ENCODE measurements at places on chromosomes 16 and 17.
A peak's percentile ranks its signal among the peaks of the same experiment; 100 is the strongest.

DNA sequence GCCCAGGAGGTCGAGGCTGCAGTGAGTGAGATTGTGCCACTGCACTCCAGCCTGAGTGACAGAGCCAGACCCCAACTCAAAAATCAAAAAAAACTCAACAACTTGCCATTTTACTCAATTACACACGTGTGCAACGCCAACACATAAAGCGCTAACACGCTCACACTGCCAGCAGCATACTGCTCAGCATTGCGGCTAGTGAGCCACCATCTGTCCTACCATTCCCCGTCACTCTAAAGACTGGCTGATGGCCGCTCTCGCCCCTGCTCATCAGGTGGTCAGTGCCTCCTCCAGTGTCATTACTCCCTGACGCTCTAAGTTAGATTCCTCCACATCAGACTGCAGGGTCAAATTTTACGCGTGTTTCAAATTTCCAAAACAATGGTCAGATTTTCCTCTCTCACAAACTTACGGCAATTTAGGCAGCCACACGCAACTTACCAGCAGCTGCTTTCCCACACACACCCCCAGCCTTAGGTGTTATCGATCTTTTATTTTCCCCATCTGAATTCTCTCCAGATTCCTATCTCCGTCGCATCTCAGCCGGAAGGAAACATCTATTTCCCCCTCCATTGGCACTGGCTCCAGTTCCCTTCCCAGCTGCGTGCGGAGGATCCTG, 240.8 kb downstream of the C16orf95 start:
- DNase-seq, result no peak

DNA sequence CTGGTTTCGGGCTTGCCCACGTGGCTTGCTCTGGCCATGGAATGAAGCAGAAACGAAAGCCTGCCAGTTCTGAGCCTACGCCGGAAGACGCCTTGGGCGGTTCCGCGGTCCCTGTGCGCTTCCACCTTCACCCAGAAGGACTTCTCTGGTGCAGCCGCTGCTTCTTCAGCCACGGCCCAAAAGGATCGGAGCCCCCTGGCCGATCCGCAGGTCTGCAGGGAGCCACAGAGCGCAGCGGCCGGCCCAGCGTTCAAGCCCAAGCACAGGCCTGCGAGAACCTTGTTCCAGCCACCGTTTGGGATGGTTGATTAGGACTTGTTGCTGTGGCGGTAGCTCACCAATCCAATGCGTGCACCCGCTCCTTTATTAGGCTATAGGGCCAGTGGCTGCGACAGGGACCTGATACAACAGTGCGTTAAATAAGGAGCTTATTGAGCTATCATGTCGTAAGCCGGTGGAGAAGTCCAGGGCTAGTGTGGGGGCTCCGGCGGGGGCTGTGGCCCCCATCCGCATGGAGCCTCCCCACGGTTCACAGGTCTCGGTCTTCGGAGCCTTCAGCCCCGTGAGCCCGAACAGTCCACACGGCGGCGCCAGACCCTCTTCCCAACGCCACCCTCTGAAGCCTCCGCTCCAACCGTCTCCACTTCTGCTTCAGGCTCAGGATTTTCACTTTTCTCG, 10.2 kb upstream of the MPP2 start:
- no peak for DNase-seq

- DNase-seq, result no peak
These were observed 7.0 kb downstream of the TMC8 start for GRCh38 chr17:78137392-78138203.

DNA sequence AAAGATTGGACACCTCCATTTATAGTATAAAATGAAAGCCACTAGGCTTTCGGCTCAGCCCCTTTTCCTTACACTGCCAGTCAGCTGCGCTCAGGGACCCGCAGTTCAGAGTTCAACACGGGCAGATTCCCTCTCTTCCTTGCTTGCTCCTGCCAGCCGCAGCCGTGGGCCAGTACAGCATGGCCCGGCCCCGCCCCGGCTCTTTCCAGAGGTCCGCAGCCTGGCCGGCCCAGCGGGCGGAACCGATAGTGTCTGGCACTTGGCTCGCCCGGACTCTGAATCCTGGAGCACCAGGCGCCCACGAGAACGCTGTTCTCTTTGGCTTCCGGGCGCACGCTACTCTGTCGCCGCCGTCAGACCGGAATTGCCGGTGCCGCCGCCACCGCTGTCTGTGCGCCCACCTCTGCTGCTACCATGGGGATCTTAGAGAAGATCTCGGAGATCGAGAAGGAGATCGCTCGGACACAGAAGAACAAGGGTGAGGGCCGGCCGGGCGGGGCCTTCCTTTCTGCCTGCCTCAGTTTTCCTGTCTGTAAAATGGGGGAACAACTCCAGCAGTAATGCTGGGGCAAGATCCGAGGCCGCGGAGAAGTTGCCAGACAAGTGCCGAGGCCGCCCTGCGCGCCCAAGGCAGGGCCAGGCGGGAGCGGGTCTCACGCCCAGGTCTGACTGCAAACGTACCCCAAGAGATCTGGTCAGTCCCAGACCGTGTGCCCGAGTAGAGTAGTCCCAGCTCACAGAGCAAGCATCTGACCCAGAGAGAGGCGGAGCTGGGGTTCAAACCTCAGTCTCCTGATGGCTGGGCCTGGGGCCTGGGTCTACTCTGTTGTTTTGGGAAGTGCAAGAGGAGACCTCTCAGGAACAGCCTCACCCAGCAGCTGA, at the start of gene DRG2:
DRG2 (plus strand) TSS at position 339 of the 882 bp plus-strand sequence; CDS start at position 415, 76 bp downstream.
- DNase-seq, result peak; percentile 87

- DNase-seq, result no peak
These were observed 211.6 kb upstream of the SDK2 start for GRCh38 chr17:73855720-73856333.

GRCh38 chr16:84774810-84775209, 45.0 kb upstream of the CRISPLD2 start:
- DNase-seq, result peak; percentile 38

Data from uterus (tissue), 4 donors.